Osteocyte (in vitro differentiated cells): ENCODE measurements at places on chromosomes 11 and 22. TPM values are rescaled to one million over a fixed set of nuclear protein-coding genes. Genes with fewer than 3 reads are reported as not detected.
A peak's percentile ranks its signal among the peaks of the same experiment; 100 is the strongest.

Gene ACR
- total RNA-seq, result not detected in 2 replicates

Gene NLRP6
- not detected in 2 replicates for total RNA-seq

- H3K36me3 ChIP-seq, result peaks cover 8% of the 10 kb centered on the region
- DNase-seq, result no peak
- H3K27me3 ChIP-seq, result no peaks in the 10 kb centered on the region
- H3K27ac ChIP-seq, result peak overlapping the region; percentile 10
These were observed 8.1 kb downstream of the PC start for GRCh38 chr11:66950112-66950535.

Gene ASCL2
- not detected in 2 replicates for total RNA-seq

Gene PRR33
- not detected in 2 replicates for total RNA-seq

GRCh38 chr11:77071671-77072605, 5.2 kb downstream of the CAPN5 start:
- H3K4me1 ChIP-seq, result peaks cover 48% of the 10 kb centered on the region
- DNase-seq, result no peak
- H3K4me3 ChIP-seq, result no peak overlapping the region
- H3K27me3 ChIP-seq, result no peaks in the 10 kb centered on the region

- peaks cover 15% of the 10 kb centered on the region for H3K4me1 ChIP-seq
- H3K36me3 ChIP-seq, result peaks cover 22% of the 10 kb centered on the region
- no peak overlapping the region for H3K27ac ChIP-seq
- H3K27me3 ChIP-seq, result no peaks in the 10 kb centered on the region
- no peak for DNase-seq
- H3K4me3 ChIP-seq, result no peak overlapping the region
These were observed 166.2 kb downstream of the LDLRAD3 start for GRCh38 chr11:36109850-36110606.

DNA sequence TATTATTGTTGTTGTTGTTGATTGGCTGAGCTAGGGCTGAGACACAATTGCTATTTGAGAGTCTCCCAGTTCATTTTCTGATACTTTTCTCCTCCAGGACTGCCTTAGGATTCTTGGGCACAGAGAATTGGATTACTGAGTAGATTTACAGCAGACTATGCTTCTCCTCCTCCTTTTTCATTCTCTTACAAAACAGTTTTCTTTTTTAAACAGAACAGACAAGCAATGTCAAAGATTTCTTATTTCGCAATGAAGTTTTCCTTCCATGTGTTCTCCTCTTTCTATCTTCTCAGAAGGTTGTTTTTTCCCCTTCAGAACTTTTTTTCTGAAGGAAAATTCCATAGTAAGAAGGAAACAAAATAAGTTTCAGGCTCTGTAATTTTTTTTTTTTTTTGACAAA, 19.8 kb upstream of the TIMP3 start:
- H3K4me3 ChIP-seq, result no peak overlapping the region
- no peaks in the 10 kb centered on the region for H3K36me3 ChIP-seq

Gene CASP5
- total RNA-seq, result not detected in 2 replicates
